Upper lobe of left lung (tissue), 6 donors: ENCODE measurements at places on chromosomes 5 and 9.

- no peak for DNase-seq
Measured at GRCh38 chr9:132610661-132611060, 28.3 kb downstream of the BARHL1 start.

DNA sequence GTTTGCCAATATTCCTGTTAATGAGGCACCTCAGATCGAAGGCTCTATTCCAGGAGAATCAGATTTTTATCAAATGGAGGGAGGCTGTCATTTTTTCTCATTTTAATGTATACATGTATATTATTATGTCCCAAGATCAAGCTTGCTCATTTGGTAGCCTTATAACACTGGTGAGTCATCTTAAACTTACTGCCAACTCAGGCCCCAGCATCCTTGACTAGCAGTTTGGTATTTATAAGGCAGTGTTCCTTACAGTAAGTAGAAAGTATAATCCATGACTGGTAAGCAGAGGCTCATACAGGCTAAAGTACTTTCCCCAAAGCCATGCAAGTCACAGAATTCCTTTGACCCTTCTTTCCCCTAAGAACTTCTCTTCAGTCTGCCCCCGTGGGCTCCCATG lies 90.7 kb upstream of the NR3C1 start:
- no peak for DNase-seq

GRCh38 chr9:79559495-79560181 lies 12.1 kb upstream of the TLE4 start:
- DNase-seq, result no peak

DNA sequence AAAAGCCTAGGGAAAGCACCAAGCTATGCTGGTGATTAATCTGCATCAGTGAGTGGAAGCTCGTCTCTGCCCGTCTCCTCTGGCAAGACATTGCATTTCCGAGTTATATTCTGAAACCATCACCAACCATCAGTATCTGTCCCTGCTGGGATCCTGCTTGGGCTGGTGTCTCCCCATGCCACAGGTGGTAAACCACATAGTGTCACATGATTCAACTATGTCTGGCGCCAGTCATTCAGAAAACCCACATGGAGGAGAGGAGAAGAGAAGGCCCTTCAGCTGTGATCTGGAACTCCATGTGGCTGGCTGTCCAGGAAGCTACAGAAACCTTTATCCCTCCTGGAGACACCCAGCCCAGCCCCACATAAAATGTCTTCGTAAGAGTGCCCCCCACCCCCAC lies 4.8 kb downstream of the IL9 start:
- no peak for DNase-seq

DNA sequence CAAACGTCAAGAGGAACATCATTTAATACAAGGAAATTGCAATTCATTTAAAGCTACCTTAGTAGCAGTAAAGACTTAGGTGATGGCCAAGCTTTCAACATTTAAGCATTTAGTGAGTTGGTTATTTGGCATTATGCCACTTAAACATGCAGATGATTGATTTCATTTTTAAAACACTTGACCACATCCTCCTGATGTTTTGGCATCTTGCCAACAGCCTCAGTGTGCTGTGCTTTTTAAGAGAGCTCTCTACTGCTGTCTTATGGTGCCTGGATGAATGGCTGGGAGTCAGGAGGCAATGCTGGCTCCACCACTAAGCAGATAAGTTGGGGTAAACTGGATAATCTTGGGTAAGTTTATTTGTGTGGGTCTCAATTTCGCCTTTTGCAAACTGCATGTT lies 364.5 kb downstream of the MAN2A1 start:
- peak; percentile 37 for DNase-seq

DNA sequence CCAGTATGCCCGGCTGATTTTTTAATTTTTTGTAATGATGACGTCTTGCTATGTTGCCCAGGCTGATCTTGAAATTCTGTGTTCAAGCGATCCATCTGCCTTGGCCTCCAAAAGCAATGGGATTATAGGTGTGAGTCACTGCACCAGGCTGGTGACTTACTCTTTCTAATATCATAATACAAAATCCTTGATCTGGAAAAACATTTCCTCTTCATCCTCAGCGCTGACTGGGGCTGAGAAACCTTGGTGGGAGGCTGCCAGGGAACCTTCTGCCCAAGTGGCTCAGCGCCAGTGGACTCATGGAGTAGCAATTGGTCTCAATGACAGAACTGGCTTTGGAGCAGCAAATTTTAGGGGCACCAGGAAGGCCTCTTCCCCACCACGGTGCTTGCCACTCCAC lies 17.5 kb upstream of the SEMA4D start:
- no peak for DNase-seq

DNA sequence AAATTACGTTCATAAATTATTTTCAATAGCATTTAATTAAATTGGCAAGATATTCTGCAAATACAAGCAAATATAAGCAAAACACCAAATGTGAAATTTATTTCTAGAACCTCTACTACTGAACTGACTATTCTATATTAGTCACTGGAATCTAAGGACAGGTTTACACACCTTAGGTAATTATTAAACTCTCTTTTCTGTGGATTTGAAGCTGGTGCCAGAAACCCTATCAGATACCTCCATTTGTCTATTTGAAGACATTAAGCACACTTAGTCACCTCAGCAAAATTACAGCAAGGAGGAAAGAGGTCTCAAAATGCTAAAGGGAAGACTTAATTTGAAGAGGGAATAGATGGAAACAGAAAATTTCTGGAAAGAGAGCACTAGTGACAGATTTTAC lies 83.4 kb downstream of the CPLANE1 start:
- DNase-seq, result no peak

GRCh38 chr5:13708906-13709305 lies 235.6 kb downstream of the DNAH5 start:
- no peak for DNase-seq

DNA sequence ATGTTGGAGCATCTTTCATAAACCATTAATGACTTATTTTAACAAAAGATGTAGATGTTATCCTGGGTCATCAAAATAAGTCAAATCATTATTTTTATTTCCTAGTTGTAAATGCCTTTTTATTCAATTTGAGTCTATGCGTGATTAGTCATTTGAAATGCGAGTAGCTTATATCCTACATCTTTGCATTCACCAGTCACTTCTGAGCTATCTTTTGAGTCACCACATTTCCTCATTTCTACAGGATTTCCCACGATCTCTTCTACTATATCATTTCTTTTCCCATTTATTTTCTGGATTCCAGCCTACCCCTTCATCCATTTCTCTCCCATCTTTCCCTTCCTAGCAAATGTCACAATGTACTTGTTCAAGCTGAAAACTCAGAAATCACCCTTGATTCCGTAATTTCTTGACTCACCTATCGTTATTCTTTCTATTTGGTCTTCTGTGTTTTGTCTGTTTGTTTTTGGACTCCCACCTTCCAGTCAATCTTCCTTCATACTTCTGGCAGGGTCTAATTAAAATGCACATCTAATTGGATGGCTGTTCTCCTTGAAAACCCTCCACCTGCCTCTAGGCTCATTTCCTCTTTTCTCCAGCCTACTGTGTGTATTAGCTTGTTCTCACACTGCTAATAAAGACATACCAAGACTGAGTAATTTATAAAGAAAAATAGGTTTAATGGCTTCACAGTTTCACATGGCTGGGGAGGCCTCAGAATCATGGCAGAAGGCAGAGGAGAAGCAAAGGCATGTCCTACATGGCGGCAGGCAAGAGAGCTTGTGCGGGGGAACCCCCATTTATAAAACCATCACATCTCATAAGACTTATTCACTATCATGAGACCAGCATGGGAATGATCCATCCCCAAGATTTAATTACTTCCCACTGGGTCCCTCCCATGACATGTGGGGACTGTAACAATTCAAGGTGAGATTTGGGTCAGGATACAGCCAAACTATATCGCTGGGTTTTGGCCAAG lies 112.4 kb downstream of the MEF2C start:
- no peak for DNase-seq

DNA sequence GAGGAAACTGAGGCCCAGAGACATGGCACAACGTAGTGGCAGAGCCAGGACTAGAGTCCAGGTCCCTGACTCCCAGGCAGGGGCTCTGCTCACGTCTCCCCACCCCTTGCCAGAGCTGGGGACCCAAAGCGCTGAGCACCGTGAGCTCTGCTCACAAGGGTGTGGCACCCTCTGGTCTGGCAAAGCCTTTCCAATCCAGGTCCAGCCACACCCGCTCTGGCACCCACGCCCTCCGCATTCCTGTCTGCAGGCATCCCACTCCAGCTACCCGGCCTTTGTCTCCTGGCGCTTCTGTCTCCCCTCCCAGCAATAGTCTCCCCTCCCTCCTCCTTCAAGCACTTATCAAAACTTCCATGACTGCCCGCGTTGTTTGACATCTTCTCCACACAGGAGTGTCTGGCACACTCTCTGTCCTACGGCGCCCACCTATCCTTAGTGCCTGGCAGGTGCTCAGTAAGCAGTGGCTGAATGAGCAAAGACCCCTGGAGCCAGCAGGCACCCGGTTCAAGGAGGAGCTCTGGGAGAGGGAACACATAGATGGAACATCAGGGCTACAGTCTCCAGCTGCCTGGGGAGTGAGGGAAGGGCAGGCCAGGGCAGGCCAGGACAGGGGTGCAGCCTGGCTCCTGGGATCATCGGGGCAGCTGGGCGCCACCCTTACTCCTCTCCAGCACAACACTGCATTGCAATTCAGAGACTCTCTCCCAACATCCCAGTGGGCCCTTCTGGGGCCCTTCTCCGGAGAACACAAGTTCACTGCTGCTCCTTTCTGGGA lies 12.0 kb downstream of the HIGD2A start:
- no peak for DNase-seq
